ENCODE measurements at places on chromosomes 12 and 14.

GRCh38 chr14:74763803-74764531 lies 851 bp downstream of the YLPM1 start:
- DNase-seq = peak; percentile 28

GRCh38 chr12:121443193-121443870 lies 43.4 kb downstream of the RNF34 start:
- DNase-seq = peak; percentile 89

- no peak for DNase-seq
These were observed 8.3 kb upstream of the LRRC10 start for GRCh38 chr12:69619050-69619449.

- no peak for DNase-seq
These were observed 100.6 kb downstream of the DACT1 start for GRCh38 chr14:58738189-58738836.

GRCh38 chr14:64209444-64210131 lies 84.6 kb downstream of the ESR2 start:
- no peak for DNase-seq

Measured in hepatocyte (in vitro differentiated cells).